ENCODE measurements at places on chromosomes 7 and 10.

DNA sequence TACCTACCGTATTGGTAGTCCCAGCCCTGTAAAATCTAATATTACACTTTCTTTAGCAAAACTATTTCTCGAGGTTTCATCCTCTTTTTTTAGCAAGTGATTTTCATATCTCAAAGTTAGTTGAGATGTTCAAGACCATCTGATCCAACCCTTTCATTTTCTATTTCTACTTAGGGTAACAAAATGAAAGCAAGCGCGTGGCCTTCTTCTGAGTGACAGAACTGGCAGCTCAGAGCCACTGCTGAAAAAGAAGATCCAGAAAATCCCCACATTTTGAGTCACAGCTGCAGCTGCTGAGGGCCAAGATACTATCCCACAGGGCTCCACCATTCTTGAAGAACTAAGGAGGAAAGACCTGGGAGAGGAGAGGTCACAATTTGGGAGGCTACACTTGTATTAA lies 24.8 kb upstream of the ZNF800 start:
- H3K27me3 ChIP-seq = peaks cover 2% of the 10 kb centered on the region
- H3K4me3 ChIP-seq = no peak overlapping the region
- H3K27ac ChIP-seq = no peak overlapping the region
- DNase-seq = no peak
- peaks cover 36% of the 10 kb centered on the region for H3K4me1 ChIP-seq

DNA sequence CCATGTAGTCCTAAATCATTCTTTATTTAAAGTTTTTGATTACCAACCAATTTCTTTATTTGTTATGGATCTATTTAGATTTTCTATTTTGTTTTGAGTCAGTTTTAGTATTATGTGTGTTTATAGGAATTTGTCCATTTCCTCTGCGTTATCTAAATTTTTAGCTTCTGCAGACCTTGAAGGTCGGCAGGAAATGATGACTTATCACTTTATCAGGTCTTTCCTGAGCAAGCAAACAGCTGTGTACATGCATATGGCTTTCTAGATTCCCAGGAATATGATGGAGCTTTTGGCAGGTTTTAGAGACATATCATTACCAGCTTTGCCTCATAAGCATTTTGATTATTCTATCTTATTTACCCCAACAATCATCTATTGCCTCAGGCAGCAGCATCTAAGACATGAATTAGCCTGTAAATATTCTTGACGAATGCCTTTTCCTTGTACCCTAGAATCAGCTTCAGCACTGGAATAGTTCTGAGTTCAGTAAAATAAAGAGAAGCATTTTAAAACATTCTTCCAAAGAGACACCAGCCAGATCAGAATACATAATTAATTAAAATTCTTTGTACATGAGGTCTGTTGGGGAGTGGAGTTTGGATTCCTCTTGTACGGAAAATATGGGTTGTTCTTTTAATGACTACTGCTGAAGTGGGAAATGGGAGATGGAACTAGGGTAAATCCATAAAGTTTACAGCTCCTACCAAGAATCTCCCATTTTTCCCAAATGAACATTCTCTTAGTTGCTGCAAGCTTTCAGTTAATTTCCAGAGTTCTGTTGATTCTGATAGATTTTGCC lies 408.8 kb upstream of the SEMA3C start:
- H3K4me3 ChIP-seq = no peak overlapping the region
- H3K4me1 ChIP-seq = no peaks in the 10 kb centered on the region
- no peaks in the 10 kb centered on the region for H3K36me3 ChIP-seq
- H3K27me3 ChIP-seq = no peaks in the 10 kb centered on the region
- no peak overlapping the region for H3K27ac ChIP-seq
- no peak for DNase-seq

DNA sequence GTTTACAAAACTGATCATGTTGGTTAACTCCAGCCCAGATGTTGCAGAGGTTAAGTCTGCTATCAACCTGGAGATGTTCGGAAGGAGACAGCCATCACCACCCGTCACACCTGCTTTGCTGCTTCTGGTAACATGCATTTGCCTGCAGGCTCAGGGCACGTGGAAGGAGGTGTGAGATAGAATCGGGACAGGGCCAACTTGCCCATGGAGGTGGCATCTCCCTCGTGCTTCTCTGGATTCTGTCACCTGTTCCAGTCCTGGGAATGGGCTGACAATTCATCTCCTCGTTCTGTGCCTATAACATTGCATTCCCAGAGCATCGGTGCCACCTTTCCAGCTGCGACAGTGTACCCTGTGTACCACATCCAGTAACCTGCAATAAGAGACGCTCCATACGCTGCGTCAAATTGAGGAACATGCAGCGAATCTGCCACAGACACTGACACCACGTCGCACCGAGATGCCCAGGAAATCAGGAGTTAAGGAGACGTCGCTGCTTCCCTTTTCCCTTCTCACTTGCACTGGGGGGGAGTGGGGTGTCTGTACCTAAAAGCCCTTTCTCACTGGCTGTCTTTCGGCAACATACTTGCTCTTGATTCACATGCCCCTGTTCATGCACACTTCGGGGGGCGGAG lies 65.8 kb downstream of the ADARB2 start:
- no peak overlapping the region for H3K27ac ChIP-seq
- no peaks in the 10 kb centered on the region for H3K36me3 ChIP-seq
- DNase-seq = no peak
- no peaks in the 10 kb centered on the region for H3K4me1 ChIP-seq
- H3K4me3 ChIP-seq = no peak overlapping the region

DNA sequence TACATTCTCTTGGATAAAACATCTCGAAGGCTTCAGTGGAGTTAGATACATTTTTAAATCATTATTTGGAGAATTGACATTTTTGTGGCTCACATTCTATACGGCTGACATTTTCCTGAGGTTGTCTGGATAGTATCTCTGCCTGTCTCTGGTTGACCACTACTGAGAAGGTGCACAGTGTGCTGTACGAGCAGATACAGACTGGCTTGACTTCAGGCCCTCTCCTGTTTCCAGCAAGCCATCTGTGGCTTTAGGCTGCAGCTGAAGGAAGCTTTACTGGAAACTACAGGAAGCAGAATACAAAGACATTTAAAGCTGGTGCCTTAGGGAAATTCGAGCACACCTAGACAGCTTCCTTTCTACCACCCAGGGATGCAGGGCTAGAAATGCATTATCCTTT lies 39.3 kb upstream of the RSU1 start:
- no peak for DNase-seq
- no peaks in the 10 kb centered on the region for H3K4me1 ChIP-seq
- H3K4me3 ChIP-seq = no peak overlapping the region

DNA sequence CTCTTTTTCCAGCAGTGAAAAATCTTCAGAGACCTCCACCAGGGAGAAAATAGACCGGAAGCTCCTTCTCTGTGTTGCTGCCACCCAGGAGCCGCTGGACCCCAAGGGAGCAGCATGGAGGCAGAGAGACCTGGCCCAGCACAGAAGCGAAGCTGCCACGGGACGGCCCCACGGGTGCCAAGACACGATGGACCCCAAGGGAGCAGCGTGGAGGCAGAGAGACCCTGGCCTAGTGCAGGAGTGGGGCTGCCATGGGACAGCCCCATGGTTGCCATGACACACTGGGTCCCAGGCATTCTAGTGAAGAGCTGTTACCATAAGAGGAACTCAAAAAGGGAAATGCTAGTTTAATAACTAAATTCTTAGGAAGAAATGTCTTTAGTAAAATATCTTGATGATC lies 186.3 kb downstream of the PTPRN2 start:
- no peaks in the 10 kb centered on the region for H3K36me3 ChIP-seq
- H3K4me3 ChIP-seq = no peak overlapping the region

DNA sequence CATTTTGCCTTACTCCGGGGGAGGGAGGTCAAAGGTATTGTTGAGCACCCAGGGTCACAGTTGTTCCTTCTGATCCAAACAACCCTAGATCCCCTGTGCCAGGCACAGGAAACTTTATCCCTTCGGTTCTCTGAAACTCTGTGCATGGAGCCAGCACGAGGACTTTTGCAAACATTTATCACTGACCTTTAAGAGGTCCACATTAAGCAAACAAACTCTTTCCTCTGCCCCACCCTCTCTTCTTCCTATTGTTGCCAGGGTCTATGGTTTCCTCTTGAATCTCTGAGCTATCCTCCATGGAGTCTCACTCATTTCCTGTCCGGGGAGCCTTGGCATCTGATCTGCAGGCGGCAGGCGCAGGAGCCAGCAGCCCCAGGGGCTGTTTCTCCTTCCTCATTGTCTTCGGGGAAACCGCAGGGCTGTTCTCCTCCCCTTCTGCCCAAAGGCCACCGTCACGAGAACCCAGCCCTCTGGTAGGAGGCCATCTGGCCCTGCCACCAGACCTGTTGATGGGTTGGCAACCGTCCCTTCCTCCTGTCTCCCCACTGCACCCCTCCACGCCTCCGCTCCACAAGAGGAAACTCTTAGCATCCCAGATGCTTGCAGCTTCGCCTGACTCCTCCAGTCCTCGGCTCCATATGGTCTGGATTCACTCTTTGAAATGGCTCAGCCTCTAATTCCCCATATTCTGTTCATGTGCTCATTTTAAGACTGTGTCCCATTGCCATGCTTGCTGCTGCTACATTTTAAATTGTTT lies 327.3 kb upstream of the NRP1 start:
- H3K4me3 ChIP-seq = no peak overlapping the region
- peaks cover 9% of the 10 kb centered on the region for H3K27me3 ChIP-seq
- DNase-seq = no peak
- H3K36me3 ChIP-seq = no peaks in the 10 kb centered on the region
- H3K27ac ChIP-seq = no peak overlapping the region
- peaks cover under 1% of the 10 kb centered on the region for H3K4me1 ChIP-seq

- H3K27ac ChIP-seq = no peak overlapping the region
- no peaks in the 10 kb centered on the region for H3K4me1 ChIP-seq
- H3K36me3 ChIP-seq = no peaks in the 10 kb centered on the region
- no peak overlapping the region for H3K4me3 ChIP-seq
- no peaks in the 10 kb centered on the region for H3K27me3 ChIP-seq
Measured at GRCh38 chr7:84735011-84735410, 451.8 kb downstream of the SEMA3D start.

GRCh38 chr10:88116971-88117626 lies 253.7 kb downstream of the PTEN start:
- H3K27me3 ChIP-seq = no peaks in the 10 kb centered on the region
- DNase-seq = no peak
- no peak overlapping the region for H3K4me3 ChIP-seq
- H3K4me1 ChIP-seq = peaks cover 12% of the 10 kb centered on the region
- H3K36me3 ChIP-seq = no peaks in the 10 kb centered on the region

DNA sequence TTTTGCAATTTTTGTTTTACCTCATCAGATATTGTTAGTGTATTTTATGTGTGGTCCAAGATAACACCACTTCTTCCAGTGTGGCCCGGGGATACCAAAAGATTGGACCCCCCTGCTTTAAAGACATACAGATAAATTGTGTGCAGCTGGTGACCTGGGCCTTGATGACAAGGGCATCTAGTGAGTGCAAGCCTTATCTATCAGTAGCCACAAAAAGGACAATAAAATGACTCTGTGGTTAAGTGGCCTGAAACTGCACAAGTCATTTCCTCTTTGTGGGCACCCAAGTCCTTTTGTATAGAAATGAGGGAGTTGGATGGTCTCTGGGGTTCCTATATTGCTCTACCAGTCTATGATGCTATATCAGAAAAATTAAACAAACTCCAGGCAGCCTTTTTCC lies 98.1 kb downstream of the PARD3 start:
- H3K4me1 ChIP-seq = no peaks in the 10 kb centered on the region
- no peaks in the 10 kb centered on the region for H3K27me3 ChIP-seq
- no peak overlapping the region for H3K27ac ChIP-seq
- no peak overlapping the region for H3K4me3 ChIP-seq
